ENCODE measurements at places on chromosomes 12 and 14.

DNA sequence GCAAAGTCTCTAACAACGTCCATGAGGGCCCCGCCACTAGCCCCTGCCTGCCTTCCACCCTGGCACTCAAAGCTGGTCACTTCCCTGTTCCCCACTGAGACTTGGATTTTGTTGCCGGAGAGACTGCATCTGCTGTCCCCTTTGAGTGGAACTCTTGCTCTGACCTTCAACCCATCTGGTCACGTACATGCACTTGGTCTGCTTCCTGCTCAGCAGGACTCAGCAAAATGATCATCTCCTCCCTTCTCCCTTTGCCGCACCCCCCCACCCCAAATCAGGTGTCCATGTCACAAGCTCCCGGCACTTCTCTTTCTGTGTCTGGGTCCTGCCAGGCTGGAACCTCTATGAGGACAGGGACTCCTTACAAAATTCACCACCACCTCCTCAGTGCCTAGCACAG is 180.9 kb downstream of the CHST11 start:
- DNase-seq, result no peak

- no peak for DNase-seq
Observed at GRCh38 chr12:45329238-45329637, 113.3 kb downstream of the ANO6 start.

DNA sequence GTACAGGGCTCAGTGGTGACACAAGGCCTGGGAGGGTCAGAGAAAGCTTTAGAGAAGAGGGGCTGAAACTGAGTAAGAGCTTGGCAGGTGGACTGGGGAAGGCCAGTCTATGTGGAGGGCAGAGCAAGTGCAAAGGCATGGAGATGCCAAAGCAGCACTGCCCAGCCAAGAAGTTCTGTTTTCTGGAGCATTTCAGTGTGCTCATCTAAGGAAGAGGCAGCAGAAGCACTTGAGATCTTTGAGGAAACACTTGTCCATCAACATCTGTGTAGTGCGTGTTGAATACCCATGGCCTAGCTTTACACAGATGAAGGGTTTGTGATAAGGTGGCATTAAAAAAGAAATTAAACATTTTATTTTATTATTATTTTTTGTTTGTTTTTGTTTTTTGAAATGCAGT is 52.8 kb downstream of the FOS start:
- DNase-seq, result no peak

GRCh38 chr12:41327096-41327895 is 139.2 kb downstream of the PDZRN4 start:
- no peak for DNase-seq

DNA sequence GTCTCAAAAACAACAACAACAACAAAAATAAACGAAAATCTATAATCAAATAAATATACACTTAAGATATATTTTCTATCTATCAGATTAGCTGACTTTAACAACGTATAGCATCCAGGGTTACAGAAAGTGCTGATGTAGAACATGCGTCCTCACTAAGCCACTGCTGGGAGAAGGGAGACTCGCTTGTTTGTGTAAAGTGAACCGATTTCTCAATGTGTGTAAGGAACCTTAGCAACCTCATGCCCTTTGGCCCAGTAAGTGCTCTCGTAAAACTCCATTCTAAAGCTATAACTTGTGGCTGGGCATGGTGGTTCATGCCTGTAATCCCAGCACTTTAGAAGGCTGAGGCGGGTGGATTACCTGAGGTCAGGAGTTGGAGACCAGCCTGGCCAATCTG is 23.8 kb downstream of the NFKBIA start:
- no peak for DNase-seq

DNA sequence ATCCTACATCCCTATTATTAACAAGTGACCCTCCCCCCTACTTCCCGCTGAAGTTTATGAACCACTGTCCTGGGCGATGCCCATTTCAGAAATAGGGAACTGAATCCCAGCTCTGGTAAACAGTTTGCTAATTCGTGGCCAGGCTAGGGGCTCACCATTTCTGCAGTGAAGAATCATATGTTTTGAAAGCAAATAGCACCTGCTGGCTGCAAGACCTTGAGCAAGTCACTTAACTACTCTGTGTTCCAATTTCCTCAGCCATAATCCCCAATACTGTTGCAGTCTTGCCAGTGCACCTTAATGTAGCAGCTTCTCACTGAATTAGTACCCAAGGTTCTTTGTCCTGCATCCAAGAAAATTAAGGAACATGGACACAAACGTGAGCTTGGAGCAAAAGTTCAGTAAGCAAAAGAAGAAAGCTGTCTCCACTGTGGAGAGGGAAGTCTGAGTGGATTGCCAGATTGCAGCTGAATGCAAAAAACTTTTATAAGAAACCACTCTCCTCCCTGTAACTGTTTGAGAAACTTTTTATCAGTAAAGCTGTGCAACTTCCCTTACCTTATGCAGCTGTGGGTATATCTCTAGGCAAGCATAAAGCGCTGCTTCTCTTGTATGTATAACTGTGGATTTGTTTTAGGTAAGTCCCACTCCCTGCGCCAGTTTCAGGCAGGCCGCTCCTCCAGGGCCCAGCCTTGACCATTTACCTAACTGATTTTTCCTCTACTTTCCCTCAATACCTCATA is 824 bp downstream of the OAS1 start:
- no peak for DNase-seq

DNA sequence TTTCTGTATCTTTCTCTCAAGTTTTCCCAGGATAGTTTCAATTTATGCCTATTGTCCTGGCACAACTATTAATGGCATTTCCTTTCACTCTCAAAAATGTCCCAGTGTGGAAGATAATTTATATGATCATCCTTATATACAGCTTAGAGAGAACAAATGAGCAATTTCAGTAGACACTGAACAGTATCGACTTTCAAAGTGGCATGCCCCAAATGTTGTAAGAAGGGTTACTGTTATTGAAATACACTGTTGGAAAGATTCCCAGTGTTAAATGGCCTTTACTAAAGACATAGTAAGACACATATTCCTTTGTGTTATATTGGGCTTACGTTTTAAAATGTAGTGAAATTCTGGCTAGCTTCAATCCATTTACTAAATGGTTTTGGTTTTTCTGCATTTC is 202.3 kb upstream of the CDKN3 start:
- no peak for DNase-seq

GRCh38 chr14:50321009-50321660 is 9.0 kb downstream of the DMAC2L start:
- DNase-seq, result peak; percentile 73

DNA sequence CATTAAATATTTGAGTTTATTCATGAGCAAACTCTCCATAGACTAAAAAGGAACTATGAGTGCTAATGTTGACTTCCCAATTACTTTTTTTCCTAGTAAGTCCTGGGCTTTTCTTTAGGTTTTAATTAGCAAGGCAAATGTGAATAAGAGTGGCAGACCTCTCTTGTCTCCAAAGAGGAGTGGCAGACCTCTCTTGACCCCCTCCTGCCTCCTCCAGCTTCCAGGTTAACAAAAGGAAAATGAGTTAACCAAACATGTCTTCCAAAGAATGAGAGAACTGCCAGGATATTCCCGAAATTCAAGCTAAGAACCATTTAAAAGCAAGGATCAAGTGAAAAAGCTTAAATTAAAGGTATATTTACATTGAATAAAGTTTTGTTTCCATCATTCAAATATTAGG is 253.2 kb downstream of the MDGA2 start:
- no peak for DNase-seq

- no peak for DNase-seq
Observed at GRCh38 chr12:53465679-53466078, 13.8 kb downstream of the PCBP2 start.

Measured in DMS153 (cell line).